Stimulated activated CD4-positive, alpha-beta T cell treated with anti-CD3 and anti-CD28 coated beads, Interleukin-15, amount 100 ng/mL, for 1 hour (primary cell): ENCODE measurements at places on chromosomes 3 and 15.

DNA sequence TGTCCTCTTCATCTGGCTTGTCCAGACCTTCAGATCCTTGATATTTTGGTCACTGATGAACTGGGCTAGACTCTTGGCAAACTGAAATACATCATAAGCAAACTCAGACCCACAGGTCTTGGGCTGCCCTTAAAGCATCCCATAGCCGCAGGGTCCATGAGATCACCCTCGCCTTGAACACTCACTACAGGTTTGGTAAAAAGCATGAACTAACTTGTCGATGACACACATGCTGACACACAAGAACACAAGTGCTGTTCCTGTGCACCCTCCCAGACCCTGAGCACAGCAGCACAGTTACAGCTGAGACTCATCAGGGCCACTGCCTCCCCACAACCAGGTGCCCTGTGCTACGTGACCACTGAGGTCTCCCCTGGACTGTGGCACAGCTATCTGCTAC is 21.0 kb downstream of the PFKFB4 start:
- no peak for DNase-seq

DNA sequence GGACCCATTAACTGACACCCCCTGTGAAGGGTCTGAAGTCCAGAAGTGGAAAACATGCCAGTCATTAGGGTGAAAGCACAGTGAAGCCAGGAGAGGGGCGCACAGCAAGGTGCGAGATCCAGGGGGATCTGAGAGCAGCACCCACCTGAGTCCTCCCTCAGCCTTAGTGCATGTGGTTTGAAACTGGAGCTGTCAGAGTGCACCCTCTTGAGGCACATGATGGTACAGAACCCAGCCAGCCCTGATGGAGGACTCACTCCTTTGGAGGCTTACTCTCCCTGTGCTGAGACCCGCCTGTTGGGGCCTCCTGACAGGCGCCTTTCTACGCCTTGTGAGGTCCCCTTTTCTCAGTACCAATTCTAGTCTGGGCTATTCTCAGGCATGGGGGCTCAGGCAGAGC is 77.8 kb downstream of the IL20RB start:
- no peak for DNase-seq

DNA sequence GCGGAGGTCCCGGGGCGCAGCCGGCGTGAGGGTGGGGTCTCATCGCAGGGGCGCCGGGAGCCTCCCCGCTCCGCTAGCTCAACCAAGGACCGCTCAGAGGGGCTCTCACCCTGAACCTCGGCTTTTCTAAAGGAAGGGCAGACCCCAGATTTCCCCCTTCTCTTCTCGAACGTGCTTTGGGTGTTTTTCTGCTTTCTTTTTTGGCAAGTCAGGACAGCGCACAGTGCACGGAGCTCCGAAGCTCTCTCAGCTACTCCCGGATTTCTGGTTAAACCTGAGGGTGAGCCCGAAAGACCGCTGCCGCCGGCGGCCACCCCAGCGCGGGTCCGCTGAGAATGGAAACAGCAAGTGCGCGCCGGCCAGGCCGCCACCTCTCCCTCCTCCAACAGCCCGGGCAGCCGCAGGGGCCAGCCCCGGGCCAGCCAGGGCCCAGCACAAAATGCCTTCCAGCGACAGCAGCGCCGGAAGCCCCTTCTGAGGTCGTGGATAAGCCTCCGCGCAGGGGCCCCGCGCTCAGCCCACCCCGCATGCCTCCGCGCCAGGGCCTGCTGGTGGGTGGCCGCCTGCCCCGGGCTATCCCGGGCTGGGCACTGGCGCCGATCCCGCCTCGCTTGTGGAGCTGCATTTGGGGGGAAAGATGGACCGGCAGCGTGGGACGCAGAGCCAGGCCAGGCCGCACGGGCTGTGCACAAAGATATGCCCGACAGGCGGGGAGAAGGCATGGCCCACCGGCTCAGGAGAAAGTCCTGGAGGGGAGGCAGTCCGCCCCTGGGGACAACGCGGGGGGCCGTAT is 8.2 kb upstream of the OCA2 start:
- DNase-seq = no peak

- no peak for DNase-seq
These were observed 92.6 kb downstream of the CHDH start for GRCh38 chr3:53753518-53754183.

DNA sequence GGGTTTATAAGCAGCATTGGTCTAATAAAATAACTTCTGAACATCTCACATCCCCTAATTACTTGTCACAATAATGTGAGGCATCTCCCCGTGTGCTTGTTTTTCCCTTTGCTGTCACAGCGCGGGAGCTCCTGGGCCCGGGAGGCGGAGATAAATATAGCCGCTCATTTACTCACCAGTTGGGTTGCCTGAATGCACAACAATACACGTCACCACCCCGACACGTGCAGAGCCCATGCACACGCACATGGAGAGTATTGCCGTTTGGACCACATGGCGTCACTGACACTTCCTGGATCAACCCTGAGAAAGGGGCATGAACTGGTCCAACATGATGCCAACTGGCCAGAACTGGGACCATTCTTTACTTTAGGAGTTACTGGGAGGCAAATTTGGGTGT is 76.2 kb downstream of the MRPL46 start:
- DNase-seq = no peak

DNA sequence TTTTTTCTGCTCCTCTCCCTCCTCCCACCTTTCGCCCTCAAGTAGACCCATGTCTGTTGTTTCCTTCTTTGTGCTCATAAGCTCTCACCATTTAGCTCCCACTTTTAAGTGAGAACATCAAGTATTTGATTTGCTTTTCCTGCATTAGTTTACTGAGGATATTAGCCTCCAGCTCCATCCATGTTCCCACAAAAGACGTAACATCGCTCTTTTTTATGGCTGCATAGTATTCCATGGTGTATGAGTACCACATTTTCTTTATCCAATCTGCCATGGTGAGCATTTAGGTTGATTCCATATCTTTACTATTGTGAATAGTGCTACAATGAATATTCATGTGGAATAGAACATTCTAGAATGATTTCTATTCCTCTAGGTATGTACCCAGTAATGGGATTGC is 178.6 kb downstream of the RYR3 start:
- no peak for DNase-seq

- DNase-seq = no peak
These were observed 241.8 kb downstream of the WNT5A start for GRCh38 chr3:55245351-55245750.

GRCh38 chr3:72887705-72888545 is at the start of gene GXYLT2:
Gene GXYLT2, plus strand, starts transcription at chr3:72888046. Its CDS starts 188 bp downstream, at chr3:72888234.
- DNase-seq = no peak

DNA sequence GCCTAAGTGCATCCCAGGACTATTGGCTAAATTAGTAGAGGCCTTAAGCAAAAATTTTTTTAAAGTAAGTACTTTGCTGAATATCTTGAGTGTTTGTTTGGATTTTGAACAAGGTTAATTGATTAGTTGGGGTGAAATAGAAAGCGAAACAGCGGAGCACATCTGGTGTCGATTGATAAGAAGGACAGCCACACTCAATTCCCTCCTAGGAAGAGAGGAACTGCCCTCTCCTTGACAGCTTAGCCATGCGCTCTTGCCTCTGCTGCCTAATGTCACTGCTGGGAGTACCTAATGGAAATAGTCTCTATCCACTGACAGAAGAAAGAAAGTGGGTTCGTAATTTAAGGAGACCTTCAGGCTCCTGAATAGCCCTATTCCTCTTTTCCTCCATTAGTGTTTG is 943.6 kb downstream of the DIPK2A start:
- no peak for DNase-seq

GRCh38 chr3:147680837-147681483 is 271.8 kb downstream of the ZIC1 start:
- DNase-seq = no peak

DNA sequence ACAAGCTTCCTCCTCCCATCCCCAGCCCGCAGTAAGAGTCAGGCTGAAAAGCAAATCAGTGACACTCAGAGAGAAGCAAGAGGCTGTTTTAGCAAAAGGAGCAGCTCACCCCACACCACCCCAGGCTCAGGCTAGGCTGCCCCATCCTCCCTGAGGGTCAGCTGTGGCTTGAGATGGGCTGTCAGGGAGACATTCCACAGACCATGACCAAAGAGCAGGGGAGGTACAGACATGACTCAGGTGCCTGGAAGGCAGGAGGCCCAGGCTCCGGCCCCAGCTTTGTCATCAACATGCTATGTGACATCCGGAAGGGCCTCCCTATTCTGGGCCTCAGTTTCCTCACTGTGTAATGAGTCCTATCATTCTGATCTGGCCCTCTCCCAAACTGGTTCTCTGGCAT is 24.7 kb downstream of the HCN4 start:
- DNase-seq = no peak

DNA sequence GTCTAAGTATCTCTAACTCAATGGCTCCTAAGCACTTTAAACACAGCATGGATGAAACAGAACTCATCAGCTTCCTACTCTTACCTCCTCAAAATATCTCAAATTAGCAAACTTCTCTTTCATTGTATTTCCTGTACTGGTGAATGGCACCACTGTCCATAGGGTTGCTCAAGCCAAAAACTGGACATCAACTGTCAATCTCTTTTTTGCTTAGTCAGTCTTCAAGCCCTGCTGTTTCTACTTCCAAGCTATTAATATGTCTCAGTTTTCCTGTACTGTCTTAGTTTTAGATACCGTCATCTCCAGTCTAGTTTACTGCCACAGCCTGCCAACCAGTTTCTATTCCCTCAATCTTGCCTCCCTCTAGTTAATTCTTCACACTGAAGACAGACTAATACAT is 48.3 kb upstream of the KPNA4 start:
- no peak for DNase-seq

GRCh38 chr3:80535286-80535685 is 767.5 kb upstream of the ROBO1 start:
- DNase-seq = no peak

GRCh38 chr3:25412269-25412668 is 15.8 kb upstream of the RARB start:
- no peak for DNase-seq

DNA sequence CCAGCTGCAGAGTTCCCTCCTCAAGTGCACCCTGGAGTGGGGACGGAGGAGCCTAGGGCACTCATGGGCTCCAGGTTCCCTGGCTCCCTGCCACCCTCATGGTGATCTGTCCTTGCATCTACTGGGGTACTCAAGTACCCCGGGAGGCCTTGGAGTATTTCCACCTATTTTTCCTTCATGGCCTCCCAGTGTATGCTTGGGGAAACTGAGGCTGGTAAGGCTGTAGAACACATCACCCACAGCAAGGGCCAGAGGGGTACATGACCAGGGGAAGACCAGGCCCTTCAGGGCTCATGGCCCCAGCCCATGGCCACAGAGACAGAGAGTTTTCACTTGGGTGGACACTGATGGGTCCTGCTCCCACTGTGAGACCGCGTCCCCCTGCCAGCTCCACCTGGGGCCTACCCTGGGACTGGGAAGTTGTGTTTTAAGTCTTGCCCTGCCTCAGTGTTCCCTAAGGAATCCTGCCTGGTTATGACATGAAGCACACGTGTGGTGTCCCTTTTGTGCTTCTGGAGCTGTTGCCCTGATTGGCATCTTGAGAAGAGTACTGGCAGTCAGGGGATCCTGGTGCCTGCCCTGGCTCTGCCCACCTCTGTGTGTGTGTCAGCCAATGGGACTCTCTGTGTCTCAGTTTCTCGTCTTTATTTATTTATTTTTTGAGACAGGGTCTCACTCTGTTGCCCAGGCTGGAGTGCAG is 132.8 kb downstream of the TJP1 start:
- DNase-seq = no peak

DNA sequence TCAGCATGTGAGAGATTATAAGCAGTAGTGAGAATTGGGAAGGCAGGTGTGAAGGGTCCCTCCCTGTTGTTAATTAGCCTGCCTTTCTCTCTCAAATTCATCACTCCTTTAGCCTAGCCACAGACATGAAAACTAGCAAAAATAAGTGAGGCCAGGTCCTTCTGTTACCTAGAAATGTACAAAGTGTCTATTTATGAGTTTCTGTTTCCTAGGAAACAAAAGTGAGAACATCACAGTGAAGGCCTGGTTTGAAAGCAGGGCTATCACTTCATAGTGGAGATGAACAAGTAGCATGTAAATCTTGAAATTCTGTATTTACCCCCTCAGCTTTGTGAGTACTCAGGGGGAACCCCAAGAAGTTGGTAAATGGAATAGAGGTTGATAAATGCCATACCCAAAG is 78.2 kb upstream of the UMPS start:
- no peak for DNase-seq

DNA sequence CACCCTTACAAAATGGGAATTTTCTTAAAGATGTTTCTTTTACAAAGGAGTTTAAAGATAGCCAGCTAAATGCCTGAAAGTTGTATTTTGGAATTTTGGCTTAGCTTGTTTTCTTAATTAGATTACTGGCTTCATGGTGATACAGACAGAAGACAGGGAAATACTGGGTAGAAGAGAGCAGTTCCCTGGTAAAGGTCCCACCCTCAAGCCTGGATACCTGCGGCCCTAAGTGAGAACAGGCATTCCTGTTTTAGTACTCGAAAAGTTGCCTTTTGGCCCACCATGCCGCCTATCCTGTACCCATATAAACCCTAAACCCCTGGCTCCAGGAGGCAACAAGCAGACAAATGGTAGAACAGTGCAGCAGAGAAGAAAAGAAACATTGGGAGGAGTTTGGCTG is 29.4 kb downstream of the SETMAR start:
- no peak for DNase-seq

DNA sequence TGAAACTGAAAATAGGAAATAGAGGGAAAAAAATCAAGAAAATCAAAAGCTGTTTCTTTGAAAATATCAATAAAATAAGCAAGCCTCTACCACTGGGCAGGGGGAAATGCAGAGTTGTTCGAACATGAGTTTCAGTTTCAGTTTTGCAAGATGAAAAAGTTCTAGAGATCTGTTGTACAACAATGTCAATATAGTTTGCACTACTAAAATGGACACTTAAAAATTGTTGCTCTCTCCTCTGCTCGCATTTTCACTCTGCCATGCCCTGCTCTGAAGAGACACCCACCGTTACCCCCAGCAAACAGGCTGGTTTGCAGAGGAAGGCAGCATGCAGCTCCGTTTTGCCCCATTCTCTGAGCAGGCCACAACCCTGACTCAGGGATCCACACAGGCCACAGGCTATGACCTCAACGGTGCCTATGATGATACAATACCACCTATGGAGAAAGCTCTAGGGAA is 64.5 kb downstream of the ZNF148 start:
- no peak for DNase-seq

GRCh38 chr3:55826097-55826496 is 339.0 kb upstream of the WNT5A start:
- DNase-seq = no peak

- DNase-seq = peak; percentile 42
These were observed 22.0 kb downstream of the RAB27A start for GRCh38 chr15:55267401-55268175.
